HFFc6 (cell line): ENCODE measurements at places on chromosomes 5 and 9. TPM values are rescaled to one million over a fixed set of nuclear protein-coding genes. Genes with fewer than 3 reads are reported as not detected.

- DNase-seq: no peak
- peaks cover 5% of the 10 kb centered on the region; the same call in 1 of the 2 replicates for H3K36me3 ChIP-seq
- H3K4me1 ChIP-seq: peaks cover 38% of the 10 kb centered on the region
- no peak overlapping the region for H3K4me3 ChIP-seq
- no peaks in the 10 kb centered on the region for H3K27me3 ChIP-seq
These were observed 229.5 kb downstream of the ARL15 start for GRCh38 chr5:54080831-54081230.

DNA sequence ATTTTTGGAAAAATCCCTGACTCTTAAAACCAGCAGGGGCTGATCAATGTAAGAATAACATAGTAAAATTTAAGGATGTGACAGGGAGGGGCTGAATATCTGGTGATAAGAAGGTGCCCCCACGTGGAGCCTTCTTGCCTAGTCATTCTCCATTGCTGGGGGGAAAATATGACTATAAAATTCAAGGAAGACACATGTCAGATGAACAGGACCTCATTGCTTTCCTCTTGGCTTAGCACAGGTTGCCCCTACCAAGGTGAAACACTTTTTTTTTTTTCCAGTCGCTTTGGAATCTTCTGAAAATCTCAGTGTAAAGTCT is 310.9 kb downstream of the EFNA5 start:
- no peaks in the 10 kb centered on the region for H3K4me1 ChIP-seq
- H3K36me3 ChIP-seq: no peaks in the 10 kb centered on the region
- no peak overlapping the region for H3K4me3 ChIP-seq
- DNase-seq: no peak

GRCh38 chr5:20692913-20693312 is 704.9 kb upstream of the CDH18 start:
- H3K4me1 ChIP-seq: no peaks in the 10 kb centered on the region
- H3K36me3 ChIP-seq: no peaks in the 10 kb centered on the region
- no peak overlapping the region for H3K4me3 ChIP-seq
- H3K27me3 ChIP-seq: no peaks in the 10 kb centered on the region
- H3K27ac ChIP-seq: no peak overlapping the region

DNA sequence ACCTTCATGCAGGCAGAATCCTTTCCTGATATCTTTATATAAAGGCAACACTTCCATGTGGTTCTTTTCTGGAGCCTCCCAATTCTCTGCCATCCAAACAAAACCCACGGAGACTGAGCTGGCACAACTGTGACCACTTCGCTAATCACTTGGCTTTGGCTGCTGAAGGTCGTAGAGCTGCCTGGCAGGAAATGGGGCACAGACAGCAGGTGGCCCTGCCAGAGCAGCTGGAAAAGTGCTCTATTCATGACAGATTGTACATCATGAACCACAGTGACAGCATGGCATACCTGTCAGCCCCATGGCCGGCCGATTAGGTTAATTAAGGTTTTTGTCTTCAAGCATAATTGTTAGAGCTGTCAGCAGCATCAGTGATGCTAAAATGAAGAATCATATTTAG is 141.9 kb upstream of the ANKRD55 start:
- no peaks in the 10 kb centered on the region for H3K4me1 ChIP-seq
- H3K36me3 ChIP-seq: no peaks in the 10 kb centered on the region
- peaks cover 6% of the 10 kb centered on the region for H3K27me3 ChIP-seq
- H3K4me3 ChIP-seq: no peak overlapping the region
- no peak overlapping the region for H3K27ac ChIP-seq

The ANKRD31 gene
- 0.04 to 0.07 TPM in 2 of 3 replicates, not detected in the other for total RNA-seq

The STPG3 gene
- total RNA-seq: not detected in 3 replicates
